ENCODE measurements at places on chromosomes 16 and 17. TPM values are rescaled to one million over a fixed set of nuclear protein-coding genes. Genes with fewer than 3 reads are reported as not detected.

The MYOCD gene
- total RNA-seq = not detected

The MPDU1 gene
- total RNA-seq = 129 TPM

The ABCC11 gene
- under 0.01 TPM for total RNA-seq

The KRT24 gene
- not detected for total RNA-seq

The KRTAP4-3 gene
- total RNA-seq = not detected

The CCDC40 gene
- total RNA-seq = 4.0 TPM

The PLEKHG4 gene
- total RNA-seq = 69.0 TPM

The PSMD3 gene
- total RNA-seq = 121 TPM

The ARHGDIG gene
- 0.37 TPM for total RNA-seq

The TSNAXIP1 gene
- total RNA-seq = 0.98 TPM

The GNGT2 gene
- total RNA-seq = not detected

The CCL2 gene
- total RNA-seq = 6.1 TPM

The NPIPA2 gene
- 0.73 TPM for total RNA-seq

The HASPIN gene
- total RNA-seq = 13.1 TPM
